Osteoblast (primary cell): ENCODE measurements at places on chromosomes 7 and 10. TPM values are rescaled to one million over a fixed set of nuclear protein-coding genes. Genes with fewer than 3 reads are reported as not detected.

Gene ANKRD1
- total RNA-seq: 27.7 and 52.1 TPM in 2 replicates

Gene TAS2R41
- not detected in 2 replicates for total RNA-seq

Gene TRIM50
- not detected in 2 replicates for total RNA-seq

Gene ITGB8
- 30.9 and 35.1 TPM in 2 replicates for total RNA-seq

Gene GRID2IP
- total RNA-seq: under 0.01 TPM in 1 of 2 replicates, not detected in the other

Gene SLC18A2
- under 0.01 TPM in 1 of 2 replicates, not detected in the other for total RNA-seq

Gene ACBD7
- total RNA-seq: 0.72 and 0.88 TPM in 2 replicates

Gene ST7
- total RNA-seq: 19.9 and 22.4 TPM in 2 replicates

Gene SOSTDC1
- total RNA-seq: under 0.01 TPM in 1 of 2 replicates, not detected in the other

Gene UNCX
- total RNA-seq: not detected in 2 replicates

- no peak for DNase-seq
These were observed 68.7 kb downstream of the MBL2 start for GRCh38 chr10:52703898-52704297.

GRCh38 chr7:31432836-31433340 is 81.0 kb upstream of the ITPRID1 start:
- no peak for DNase-seq

- peak; percentile 29 for DNase-seq
These were observed 57.8 kb upstream of the SDK1 start for GRCh38 chr7:3243256-3243655.

- DNase-seq: no peak
These were observed 24.9 kb downstream of the C10orf120 start for GRCh38 chr10:122674781-122675180.

DNA sequence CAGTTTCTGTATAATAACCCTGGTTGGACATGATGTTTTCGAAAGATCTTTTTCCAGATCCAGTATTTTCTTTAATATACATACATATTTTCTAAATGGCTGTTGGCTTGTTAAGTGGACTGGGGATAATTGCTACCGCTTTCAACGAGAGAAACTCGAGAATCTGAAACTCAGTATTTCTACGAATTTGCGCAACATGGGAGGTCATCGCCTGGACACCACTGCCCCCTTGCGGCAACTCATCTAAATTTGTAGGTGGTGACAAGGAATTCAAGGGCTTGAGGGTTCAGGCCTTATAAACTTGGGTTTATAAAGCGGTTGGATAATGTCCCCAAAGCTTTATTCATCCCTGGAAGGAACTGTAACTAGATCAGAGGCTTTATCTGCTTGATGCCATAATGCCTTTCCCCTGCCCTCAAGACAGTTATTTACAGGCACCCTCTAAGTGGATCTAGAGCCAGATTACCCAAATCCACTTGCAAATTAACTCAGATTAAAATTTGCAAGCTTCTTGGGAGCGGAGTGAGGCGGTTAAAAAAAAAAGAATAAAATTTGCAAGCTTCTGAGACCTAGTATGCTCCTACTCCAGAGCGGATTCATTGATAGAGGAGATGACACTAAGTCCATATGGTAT is 21.3 kb upstream of the KCNK18 start:
- peak; percentile 94 for DNase-seq

- DNase-seq: no peak
These were observed 265.8 kb upstream of the SEMA3D start for GRCh38 chr7:85452674-85453073.

DNA sequence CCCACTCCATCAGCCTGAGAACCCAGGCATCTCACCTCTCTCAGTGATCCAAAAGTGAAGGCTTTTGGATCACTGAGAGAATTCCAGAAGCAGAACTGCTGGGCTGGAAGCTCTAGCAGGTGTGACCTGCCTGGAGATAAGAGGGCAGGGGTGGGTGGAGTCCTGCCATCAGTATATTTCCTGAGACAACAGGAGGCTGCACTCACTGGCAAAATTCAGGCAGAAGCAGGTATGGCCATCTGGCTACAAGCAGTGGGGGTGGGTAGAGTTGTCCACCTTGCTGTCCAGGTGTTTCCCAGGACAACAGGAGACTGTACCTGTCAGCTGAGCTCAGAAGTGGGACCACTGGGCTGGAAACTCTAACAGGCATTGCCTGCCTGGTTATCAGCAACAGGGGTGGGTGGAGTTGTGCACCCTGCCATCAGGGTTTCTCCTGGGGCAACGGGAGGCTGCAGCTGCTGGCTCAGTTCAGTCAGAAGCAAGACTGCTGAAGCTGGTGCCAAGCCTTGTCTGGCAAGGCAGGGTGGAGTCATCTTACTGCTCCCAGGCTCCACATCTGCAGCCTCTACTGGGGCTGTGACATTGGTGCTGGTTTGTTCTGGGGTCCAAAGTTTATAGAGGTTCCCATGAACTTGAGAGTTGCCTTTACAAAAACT is 47.2 kb upstream of the SFTPD start:
- DNase-seq: no peak

DNA sequence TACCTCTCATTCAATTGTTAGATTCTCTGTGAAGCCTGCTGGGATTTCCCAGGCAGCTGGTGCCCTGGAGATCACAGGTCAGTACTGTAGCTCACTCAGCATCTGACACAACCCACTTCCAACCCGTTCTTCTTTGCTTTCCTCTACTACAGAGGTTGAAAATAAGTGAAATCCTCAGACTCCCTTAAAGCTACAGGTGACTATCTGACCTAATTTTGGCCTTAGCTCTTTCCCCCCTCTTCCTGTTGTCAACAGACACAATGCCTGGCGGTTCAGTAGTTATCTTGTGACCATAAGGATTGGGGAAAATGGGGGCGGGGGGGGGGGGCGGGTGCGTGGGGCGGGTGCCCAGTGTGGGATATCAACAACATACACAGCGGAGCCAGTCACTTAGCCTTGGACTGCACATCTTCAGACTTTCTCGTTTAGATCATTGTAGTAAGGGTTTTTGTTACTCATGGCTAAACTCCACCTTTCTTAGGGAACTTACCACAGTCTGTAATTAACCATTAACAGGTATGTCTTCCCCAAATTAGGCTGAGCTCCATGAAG is 37.8 kb downstream of the MTPN start:
- DNase-seq: no peak
